Femur (tissue), 1 donor: ENCODE measurements at places on chromosomes 16 and 17.

DNA sequence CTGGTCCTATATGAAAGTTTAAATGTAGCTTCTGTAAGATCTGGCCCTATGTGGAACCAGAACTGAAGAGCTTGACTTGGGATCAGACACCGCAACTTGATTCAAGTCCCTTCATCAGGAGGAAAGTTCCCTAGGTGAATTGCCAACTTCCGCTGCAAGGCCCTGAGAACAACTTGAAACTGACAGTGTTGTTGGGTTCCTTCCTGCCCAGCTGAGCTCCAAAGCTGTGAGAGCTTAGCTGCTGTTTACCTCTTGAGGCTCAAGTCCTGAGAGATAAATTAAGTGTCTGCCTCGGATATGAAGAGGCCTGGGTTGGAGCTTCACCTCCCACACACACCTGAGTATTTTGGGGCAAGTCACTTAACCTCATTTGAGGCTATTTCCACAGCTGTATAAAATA is 44.7 kb downstream of the REXO5 start:
- DNase-seq, result no peak

DNA sequence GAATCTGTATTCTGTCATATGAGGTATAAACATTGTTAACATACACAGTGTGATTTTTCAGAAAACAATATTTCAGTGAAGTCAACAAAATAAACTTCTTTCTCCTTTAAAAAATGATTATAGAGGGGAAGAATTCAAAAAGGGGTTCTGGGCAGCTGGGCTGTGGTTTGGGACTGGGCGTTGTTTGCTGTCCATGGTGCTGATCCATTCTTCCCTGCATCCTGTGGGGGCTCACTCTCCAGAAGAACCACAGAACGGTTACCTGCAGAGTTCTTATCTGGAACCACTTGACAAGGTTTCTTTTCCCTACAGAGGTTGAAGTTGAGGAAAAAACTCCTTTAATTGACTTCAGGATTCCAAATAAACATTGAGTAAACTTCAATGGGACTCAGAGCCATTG is 1091.0 kb downstream of the CDH8 start:
- no peak for DNase-seq

DNA sequence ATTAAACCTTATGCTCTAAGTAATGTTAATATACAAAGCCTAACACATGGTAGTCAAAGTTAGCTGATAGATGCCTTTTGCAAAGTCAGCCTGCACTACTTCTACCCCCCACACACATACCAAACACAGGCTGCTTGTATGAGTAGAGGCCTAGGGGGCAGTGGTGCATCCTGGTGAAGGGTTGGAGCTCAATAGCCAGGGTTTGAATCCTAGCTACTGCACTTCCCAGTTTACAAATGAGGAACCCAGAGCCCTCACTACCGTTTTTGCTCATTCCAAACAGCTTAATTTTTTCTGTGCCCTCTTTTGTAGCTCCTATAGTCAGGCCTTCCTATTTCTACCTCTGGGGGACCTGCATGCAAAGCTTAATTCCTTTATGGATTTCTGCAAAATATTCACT is 18.9 kb upstream of the HYDIN start:
- DNase-seq, result no peak

- no peak for DNase-seq
Measured at GRCh38 chr16:1109648-1110047, 13.6 kb upstream of the C1QTNF8 start.

DNA sequence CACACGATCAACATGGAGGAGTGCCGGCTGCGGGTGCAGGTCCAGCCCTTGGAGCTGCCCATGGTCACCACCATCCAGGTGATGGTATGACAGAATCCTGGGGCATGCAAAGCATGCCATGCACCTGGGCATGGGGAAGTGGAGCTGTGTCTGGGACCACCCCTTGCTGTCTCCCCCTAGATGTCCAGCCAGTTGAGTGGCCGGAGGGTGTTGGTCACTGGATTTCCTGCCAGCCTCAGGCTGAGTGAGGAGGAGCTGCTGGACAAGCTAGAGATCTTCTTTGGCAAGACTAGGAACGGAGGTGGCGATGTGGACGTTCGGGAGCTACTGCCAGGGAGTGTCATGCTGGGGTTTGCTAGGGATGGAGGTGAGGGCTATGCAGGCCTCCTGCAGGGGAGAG is 6.7 kb downstream of the IFI35 start:
- DNase-seq, result no peak

- DNase-seq, result no peak
Measured at GRCh38 chr17:76546556-76547182, 6.8 kb downstream of the PRCD start.

DNA sequence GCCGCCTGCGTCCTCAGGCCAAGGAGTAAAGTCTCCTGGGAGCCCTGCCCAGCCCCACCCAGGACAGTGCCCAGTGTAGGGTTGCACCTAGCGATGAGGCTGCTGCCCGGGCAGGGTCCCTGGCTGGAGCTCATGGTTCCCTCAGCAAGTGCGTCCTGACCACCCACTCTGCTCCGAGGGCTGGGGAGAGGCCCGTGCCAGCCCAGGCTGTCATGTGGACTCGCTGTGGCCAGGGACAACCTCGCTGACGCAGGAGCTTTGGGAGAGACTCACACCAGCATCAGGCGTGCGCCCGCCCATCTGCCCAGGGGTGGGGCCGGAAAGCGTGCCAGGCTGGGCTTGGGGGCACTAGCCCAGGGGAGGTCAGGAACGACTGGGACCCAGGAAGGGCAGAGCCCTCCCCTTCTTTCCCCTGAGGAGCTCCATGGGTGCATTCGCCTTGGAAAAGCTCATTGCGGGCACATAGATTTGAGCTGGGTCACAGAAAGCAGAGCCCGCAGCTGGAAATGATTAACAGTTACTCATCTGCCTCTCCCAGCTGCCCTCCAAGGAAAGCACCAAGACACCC is 19.7 kb downstream of the DPEP1 start:
- no peak for DNase-seq

GRCh38 chr17:8062807-8063483 is 24.1 kb downstream of the ALOX15B start:
- no peak for DNase-seq

DNA sequence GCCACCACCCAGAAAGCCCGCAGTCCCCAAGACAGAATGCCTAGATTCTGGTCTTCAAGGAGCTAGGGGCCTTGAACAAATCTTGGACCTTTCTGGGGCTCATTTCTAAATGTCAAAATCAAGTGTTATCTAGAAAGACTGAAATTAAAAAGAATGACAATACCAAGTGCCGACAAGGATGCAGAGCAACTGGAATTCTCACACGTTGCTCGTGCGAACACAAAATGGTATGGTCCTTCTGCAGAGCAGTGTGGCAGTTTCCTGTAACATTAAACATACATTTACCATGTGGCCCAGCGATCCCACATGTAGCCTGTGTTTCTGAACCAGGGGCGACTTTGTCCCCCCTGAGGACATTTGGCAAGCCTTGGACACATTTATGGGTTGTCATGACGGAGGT is 137.9 kb downstream of the GAS7 start:
- no peak for DNase-seq

DNA sequence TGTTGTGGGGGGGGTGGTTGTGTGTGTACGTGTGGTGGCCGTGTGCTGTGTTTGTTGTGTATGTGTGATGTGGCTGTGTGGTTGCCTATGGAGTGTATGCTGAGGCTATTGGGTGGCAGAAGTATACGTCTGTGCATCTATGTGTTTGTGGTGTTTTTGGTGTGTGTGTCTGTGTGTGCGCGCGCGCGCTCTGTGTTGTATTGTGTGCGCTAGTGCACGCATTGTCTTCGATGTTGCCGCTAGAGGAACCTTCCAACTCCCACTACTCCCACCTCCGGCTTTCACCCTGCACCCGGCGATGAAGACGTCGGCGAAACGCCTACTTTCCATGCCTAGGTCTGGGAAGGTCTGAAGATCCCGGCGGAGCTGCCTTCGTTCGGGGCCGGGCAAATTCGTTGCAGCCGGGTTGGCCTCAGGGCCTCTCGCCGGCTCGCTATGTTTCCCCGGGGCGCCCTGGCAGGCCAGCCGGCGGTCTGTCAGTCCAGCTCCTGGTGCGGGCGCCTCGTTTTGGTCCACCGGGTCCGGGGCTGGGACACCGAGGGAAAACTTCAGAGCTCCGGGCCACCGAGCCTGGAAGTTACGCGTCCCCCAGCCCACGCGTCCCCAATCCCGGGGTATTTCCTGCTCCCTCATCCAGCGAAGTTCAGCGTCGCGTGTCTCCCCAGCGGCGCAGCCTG is 5.2 kb upstream of the DLX4 start:
- no peak for DNase-seq

DNA sequence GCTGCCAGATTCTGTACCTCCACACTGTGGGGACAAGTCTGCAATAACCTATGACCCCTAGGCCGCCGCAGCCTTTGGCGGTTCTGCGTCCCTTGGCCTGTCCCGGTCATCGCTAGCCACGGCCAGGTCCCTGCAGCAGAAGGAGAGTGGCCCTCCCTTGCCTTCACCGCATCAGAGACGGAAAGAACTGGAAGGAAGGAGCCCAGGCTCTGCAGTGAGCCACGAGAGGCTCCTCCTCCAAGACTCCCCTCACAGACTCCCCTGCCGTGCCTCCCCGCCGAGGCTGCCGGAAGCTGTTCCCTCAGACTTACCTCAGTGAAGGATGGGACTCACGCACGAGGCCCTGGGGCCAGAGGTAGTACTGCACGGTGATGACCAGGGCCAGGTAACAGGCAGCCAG is 11.0 kb downstream of the SLC38A8 start:
- DNase-seq, result no peak

DNA sequence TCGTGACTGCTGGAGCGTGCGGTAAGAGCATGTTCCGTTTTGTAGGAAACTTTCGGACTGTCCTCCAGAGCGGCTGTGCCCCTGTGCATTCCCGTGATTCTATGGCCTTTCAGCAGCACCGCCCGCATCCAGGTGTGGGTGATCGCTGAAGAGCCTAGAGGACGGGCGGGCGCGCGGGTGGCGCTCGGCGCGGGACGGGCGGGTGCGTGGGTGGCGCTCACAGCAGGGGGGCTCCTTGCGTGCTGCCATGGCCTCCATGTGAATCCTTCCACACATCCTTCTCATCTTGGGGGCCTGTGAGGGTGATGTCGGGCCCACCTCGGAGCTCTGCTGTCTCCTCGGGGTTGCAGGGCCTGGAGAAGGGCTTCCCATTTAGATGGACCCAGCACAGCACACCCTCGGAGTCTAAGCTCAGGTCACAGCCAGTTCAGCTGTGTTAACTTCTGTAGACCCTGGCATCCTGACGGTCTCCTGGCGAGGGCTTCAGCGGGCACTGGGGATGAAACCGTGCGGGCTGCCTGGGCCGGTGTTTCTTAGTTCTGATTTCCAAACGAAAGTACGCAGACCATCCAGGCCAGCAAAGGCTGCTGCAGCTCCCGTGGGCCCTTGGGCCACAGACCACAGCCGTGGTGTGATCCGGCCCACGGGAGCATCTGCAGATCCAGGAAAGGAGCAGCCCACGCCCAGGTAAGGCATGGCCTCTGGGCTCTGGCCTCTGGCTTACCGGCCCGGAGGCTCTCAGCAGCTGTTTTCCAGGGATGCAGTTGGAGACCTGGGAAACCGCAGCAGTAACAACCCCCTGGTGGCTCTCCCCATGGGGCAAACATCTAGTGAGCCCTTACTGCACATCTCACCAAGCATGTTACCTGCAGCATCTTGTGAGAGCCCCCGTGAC is 339.4 kb downstream of the FOXL1 start:
- DNase-seq, result no peak

- DNase-seq, result no peak
Measured at GRCh38 chr17:27765353-27765752, 35.0 kb downstream of the NOS2 start.

DNA sequence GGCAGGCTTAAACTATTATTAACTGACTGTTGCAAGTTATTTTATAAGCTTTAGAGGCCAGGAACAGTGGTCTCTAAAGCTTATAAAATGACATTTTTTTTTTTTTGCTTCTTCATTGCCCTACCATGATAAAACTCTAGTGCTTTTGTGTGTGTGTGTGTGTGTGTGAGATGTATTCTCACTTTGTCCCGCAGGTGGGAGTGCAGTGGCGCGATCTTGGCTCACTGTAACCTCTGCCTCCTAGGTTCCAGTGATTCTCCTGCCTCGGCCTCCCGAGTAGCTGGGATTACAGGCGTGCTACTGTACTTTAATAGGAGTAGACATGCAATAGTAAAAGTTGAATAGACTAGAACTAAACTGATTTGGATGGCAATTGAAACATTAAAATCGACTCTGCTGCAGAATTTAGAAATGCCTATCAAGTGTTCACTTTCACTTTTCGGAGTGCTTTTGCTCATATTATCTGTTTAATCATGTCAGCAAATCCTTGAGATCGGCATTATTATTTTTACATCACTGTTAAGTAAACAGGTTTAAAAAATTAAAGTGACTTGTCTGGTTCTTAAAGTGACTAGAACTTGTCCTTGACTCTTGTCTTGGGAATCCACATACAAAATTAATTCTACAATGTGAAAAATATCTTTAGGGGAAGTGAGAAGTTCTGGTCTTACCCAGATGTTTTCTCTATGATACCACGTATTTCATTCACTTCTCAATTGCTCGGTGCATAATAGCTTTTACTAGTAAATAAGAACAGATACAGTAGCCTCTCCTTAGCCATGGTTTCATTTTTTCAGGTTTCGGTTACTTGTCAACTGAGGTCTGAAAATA is 8.4 kb upstream of the PCTP start:
- DNase-seq, result no peak

GRCh38 chr16:23194497-23195221 is 12.1 kb downstream of the SCNN1G start:
- DNase-seq, result no peak

DNA sequence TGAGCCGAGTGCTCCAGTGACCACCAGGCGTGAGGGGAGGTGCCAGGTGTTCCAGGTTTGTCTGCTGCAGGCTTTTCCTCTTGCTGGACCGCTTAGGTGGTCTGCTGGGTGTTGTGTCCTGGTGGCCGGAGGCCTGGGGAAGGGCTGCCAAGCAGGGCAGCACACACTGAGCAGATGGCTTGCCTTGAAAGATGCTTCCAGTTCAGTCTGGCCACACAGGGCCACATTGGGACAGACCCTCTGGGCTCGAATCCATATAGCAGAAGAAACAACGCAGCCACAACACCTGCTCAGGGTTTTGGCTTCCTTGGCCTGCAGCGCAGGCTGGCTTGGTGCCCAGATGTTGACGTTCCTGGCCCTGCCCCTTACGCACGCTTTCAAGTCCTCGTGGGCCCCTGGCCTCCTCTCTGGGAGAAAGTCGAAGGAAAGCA is 24.8 kb downstream of the GINS2 start:
- no peak for DNase-seq

GRCh38 chr17:71019699-71020098 is 850.4 kb downstream of the KCNJ2 start:
- no peak for DNase-seq

DNA sequence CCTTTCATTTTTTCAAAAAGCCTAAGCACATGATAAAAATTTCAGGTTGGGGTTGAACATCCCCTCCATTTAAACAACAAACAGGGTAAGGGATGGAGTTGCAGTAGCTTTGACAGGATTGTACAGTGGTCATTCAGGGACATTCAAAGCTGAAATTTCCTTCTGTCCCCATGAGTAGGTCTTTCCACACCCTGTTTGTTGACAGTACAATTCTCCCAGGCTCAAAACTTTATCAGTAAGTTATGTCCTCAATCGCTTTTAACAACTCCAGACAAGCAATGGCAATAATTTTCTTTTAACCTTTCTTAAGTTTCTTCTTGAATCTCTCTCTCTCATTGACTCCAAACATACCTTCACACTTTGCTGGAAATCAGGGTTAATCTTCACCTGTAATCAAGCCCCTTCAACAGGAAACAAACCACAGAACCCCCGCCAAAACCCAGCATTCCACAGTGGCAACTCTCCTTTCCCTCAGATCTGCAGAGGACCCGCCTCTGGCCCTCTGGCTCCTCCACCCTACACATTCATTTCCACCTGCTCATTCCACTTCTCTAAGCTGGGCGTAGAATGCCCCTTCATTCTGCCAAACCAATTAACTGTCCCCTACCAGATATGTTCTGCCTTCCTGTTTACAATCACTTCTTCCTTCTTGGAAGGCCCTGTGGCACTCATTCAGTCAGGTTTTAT is 20.7 kb downstream of the TXNDC11 start:
- no peak for DNase-seq

GRCh38 chr17:42917236-42917603 is 16.6 kb downstream of the G6PC1 start:
- DNase-seq, result no peak
